ENCODE measurements at places on chromosomes 1 and 21.

- DNase-seq, result no peak
Measured at GRCh38 chr1:43610339-43610738, 39.6 kb upstream of the KDM4A start.

- no peak for DNase-seq
Measured at GRCh38 chr1:218817691-218818465, 355.8 kb upstream of the LYPLAL1 start.

GRCh38 chr1:234724516-234725176 is 114.7 kb upstream of the IRF2BP2 start:
- no peak for DNase-seq

- no peak for DNase-seq
Measured at GRCh38 chr1:17789926-17790325, 34.8 kb downstream of the ACTL8 start.

DNA sequence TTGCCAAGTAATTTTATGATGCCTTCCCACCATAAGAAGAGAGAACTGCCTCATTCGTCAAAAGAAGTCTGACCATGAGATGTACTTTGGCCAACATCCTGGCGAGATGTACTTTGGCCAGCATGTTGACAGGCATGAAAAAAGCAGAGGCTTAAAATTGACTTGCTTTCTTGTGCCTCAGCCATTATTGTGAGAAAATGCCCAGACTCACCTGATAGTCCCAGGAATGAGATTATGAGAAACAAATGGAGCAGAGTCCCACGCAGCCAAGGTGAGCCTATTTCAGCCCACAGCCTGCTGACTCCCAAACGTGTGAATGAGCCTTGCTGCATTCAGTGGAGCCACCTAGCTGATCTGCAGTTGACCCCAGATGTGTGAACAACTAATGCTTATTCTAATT is 43.5 kb upstream of the ZNF644 start:
- DNase-seq, result no peak

DNA sequence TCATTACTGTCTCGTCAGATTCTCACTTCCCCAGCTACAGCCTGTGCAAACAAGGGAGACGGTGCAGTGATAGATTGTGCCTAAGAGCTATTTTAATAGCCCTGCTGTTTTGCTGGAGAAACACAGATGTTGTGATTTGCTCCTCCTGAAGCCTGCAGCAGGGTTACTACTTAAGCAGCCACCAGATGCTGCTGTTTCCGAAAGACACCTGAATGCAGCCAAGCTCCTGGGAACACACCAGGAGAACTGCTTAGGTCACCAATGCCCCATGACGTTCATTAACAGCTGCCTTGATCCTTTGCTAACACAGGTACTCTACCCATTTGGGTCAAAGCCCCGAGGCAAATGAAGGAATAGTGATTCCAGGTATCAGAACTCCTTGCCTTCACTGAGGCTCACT is 411.8 kb upstream of the DAB1 start:
- DNase-seq, result no peak

GRCh38 chr1:198970916-198971315 is 332.1 kb downstream of the PTPRC start:
- no peak for DNase-seq

DNA sequence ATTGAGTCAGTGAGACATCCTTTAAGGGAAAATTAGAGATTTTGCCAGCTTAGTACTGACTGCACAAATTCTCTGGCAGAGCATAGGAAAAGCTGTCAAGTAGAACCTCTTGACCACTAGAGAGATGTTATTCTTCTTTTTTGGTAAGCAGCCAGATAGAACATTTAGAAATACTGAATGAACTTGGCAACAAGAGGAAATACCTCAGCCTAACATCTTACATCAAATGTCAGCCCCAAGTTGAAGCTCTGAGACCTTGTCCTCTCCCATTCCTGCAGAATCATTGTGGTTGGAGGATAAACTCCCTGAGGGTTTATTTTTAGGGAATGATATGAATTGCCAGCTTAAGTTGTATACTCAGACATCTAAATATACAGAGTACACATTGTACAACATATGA is 53.5 kb downstream of the MIGA1 start:
- no peak for DNase-seq

- no peak for DNase-seq
Measured at GRCh38 chr1:73500154-73500553, 697.8 kb downstream of the LRRIQ3 start.

Measured in stimulated activated CD4-positive, alpha-beta T cell treated with anti-CD3 and anti-CD28 coated beads, Interleukin-12 subunit alpha, Interleukin-12 subunit beta, amount 100 ng/mL, for 48 hours (primary cell).